ENCODE measurements at places on chromosomes 12 and 14.
A peak's percentile ranks its signal among the peaks of the same experiment; 100 is the strongest.

- peak; percentile 38 for DNase-seq
Observed at GRCh38 chr12:26122061-26122680, 2.7 kb downstream of the BHLHE41 start.

DNA sequence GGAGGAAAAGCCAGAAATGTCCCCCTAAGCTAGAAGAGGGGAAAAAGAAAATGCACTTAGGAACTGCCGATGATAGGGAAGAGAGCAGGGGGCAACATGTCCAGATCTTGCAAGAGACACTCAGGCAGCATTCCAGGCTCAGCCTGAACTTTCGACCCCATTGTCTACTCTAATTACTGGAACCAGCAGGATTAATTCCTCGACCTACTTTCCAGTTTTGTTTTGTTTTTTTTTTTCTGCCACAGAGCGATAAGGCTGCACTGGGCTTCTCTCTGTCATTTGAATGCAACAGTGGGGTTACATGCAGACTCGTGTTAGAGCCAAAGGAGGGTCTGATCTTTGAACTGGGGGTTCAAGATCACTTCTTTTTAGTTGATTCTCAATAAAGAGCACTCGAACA is 68.7 kb upstream of the MED13L start:
- DNase-seq: no peak

DNA sequence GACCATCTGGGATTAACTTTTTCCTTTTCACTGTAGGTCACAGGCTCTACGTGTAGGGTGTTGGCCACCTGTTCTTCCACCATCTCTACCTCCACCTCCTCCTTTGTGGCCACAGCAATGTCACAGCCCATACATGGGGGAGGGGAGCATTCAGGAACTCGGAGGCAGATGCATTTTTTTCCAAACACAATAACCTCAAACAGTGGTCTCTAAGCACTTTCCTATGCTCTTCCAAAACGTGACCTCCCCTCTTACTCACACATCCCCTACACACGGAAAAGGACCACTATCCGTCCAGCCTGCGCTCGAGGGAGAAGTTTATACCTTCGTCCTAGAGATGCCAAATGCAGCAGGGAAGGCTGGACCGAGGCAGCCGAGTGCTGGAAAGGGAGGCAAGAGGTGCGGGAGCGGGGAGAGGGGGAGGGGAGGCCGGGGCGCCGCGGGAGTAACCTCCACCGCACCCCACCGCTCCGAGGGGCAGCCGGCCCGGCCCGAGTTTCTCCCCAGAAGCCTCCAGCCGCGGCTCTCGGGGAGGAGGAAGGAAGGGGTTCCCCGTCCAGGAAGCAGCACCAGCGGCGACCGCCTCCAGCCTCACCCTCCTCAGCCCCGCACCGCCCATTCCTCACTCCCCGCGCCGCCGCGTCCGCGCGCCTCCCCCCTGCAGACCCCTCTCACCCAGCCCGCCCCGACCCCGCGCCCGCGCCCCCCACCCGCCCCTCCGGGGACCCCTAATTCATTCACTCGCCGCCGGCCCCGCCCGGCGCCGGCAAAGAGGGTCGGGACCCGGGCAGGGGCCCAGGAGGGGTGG is 594 bp downstream of the KRAS start:
- DNase-seq: peak; percentile 69

DNA sequence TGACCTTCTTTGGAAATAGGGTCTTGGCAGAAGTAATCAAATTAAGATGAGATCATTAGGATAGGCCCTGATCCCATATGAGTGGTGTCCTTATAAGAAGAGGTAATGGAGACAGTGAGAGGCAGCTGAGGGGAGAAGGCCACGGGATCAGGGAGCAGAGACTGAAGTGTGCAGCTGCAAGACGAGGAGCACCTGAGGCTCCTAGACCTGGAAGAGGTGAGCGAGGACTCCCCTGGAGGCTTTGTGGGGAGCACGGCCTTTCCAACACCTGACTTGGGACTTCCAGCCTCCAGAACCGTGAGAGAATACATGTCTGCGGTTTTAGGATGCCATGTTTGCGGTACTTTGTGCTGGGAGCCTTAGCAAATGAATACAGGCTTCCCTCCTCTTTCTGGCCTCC is 37.5 kb downstream of the LRTM2 start:
- DNase-seq: no peak

DNA sequence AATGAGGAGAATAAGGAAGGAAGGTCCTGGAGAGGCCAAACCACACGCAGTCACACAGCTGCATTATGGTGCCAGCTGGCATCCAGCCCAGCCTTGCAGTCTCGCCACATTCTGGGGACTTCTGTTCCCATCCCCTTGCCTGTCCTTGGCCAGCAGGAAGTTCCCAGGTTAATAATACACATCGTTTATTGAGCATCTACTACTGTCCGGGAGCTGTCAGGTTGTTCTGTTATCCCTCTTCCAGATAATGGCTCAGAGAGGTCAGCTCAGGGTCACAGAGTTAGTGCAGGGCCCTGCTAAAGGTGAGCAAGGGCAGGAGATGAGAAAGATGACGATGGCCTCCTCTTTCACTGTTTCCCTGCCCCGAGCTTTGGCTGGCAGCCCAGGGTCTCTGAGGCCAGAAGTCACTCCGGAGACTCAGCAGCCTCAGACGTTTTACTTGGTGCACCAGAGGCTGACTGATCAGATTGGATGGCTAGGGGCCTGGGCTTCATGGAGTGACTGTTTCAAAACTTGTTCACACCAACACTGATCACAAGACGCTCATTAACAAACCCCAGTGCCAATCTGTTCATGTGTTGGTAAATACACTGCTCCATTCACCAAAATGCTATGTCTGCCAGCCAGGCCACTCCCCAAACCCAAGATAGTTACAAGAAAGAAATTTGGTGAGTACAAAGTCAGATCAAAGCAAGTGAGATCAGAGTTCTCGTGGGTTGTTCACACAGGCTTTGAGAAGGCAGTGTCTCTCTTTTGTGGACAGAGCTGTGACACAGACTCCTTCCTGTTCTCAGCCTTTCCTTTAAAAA is 79.2 kb downstream of the B4GALNT3 start:
- DNase-seq: peak; percentile 91

DNA sequence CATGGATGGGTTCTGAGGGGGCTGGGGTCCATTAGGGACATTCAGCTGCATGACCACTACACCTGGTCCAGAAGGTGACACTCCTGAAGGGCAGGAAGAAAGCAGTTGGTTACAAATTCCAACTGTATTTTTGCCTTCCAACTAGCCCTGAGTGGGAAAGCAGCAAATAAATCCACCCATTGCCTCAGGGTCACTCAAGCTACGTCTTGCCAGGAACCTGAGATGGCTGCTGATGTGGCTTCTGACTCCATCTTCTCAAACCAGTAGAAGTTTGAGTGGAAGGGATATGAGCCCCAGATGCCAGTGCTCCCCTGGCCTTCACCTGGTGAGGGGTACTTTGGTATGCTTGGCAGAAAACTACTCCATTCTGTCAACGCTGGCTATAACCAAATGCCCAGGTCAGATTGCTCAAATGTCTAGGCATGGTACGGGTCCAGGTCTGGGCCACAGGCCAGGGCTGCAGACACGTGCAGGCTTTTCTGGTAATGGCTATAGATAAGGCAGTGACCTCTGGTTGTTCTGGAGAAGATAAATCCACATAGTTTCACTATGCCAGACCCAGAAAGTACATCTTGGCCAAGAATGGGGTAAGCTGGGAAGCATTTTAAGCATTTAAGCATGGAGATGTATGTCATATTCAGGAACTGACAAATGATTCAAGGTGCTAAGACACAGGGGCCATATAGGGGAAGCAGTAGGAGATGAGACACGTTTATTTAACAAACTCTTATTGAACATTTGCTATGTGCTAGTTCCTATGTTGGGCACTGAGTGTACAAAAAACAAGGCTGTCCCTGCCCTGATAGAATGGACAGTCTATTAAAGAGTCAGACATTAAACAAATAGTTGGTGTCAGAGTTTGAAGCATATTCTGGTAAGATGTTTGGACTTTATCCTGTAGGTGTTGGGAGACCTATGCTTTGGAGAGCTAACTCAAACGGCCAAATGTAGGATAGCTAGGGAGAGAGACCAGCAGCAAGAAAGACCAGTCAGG is 8.3 kb upstream of the STAC3 start:
- DNase-seq: no peak

- DNase-seq: no peak
Observed at GRCh38 chr12:95258151-95258550, 40.5 kb downstream of the VEZT start.

DNA sequence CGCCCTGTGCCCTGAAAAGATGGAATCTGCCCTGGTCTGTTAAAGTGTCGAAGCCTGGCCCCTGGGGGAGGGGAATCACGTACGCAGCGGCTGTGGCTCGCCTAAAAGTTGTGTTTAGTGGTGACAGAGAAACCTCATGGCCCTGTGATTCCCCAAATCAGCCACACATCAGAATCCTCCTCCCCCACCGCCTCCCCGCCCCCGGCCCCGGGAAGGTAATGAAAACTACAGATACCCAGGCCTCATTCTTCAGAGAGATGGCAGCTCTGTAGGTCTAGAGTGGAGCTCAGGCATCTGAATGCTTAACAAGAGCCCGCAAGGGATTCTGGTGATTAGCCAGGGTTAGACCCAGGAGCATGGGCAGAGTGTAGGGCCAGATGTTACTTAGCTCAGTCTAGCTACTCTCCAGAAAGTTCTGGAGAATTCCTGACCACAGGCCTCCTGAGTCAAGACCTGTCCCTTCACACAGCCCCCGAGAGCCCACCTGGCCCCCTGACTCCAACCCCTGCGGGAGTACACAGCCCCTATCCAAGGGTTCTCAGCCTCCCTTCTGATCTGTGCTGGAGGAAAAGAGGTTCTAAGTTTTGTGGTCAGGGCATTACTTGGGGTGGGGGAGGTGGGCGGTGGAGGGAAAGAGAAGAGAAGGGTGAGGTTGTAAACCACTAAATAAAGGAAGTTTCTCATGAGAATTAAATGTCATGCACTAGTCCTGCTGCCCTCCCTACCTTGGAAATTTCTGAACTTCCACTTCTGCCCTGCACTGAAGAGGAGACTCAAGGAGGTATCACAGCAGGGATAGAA is 114.8 kb downstream of the PLXNC1 start:
- DNase-seq: no peak

- no peak for DNase-seq
Observed at GRCh38 chr12:67154901-67155300, 114.3 kb upstream of the CAND1 start.

DNA sequence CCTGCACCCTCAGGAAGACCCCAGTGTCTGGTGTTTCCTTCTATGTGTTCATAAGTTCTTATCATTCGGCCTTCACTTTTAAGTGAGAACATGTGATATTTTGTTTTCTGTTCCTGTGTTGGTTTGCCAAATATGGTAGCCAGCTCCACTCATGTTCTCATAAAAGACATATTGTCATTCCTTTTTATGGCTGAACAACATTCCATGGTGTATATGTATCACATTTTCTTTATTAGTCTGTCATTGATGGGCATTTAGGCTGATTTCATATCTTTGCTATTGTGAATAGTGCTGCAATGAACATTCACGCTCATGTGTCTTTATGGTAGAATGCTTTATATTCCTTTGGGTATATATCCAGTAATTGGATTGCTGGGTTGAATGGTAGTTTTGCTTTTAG is 645.1 kb downstream of the SLC16A7 start:
- DNase-seq: no peak

DNA sequence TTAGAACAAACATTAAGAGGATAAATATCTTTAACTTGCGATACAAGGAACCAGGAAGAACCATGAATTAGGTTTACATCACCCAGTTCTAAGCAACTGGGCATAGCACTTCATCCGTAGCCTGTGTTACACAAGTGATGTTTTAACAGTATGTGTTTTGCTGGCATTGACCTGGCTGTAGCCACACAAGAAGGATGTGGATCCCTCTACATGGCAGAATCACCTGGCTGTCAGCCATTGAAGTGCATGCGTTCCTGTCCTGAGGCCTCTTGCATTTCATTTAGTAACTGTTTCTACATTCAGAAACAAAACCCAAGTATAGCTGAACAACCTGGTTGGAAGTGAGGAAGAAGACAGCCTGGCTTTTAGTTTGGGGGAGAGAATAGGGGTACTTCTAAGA is 72.2 kb downstream of the TGFB3 start:
- DNase-seq: no peak

DNA sequence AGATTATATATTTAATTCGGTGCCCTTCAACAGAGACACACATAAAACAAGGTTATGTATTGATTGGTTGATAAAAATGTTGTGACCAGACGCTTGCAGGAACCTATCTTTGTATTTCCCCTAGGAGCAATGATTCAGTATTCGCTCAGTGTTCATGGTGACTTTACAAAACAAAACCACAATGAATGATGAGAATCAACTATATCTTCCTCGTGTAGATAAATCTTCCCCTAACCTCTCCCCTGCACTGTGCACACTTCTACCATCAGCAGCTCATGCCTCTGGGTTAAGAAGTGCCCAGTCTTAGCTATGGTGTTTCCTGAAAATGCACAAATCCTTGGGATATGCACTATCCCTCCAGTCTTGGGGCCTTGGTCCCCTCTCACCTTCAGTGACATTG is 16.3 kb downstream of the RIN3 start:
- DNase-seq: no peak

- DNase-seq: peak; percentile 81
Observed at GRCh38 chr12:125125271-125125670, 60.0 kb downstream of the AACS start.

DNA sequence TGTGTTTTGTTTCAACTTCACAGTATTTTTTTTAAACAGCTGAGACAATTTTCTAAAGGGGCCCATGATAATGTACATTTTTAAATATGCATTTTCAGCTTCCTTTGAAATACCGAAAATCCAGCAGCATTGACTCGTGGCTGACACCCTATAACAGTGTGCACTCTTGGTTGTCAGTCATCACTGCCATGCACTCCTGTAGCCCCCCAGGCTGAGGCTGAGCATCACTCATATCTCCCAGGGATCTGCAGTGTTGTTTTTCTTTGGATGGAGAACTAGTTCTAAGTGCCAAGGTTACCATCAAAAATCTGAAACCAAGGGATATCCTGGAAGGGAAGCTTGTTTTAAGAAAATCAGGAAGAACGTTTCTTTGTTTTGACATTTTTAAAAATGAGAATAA is 81.2 kb downstream of the C14orf132 start:
- DNase-seq: no peak

DNA sequence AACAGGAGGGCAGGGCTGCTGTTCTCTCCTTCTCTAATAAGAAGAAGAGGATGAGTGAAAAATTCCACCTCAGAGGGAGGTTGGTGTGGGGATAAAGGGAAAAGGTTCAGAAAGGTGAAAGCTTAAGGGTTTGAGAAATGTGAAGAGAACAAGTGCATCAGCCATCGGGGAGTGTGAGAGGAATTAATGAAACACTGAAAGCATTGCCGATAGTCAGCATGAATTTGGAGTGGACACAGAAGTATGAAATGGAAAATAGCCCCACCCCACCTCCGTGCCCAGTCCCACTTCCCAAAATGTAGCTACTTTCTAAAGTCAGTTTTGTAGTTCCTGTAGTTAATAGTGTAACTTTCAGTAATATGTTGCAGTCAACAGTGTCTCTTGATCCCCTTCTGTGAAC is 33.4 kb downstream of the DIP2B start:
- DNase-seq: no peak

DNA sequence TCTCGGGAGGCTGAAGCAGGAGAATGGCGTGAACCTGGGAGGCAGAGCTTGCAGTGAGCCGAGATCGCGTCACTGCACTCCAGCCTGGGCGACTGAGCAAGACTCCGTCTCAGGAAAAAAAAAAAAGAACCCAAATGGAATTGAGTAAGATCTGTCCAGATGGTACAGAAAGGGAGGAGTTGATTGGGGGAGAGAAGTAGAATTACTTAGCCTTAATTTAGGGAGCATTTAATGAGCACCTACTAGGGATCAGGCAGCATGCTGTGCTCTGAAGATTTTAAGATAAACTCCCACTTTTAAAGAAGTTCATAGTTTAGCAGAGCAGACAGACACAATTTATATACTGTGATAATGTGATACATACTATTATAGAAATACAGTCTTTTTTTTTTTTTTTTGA is 4.5 kb downstream of the RAB5B start:
- no peak for DNase-seq

Data from colonic mucosa (tissue), 4 donors.